ENCODE measurements at places on chromosomes 12 and 14. TPM values are rescaled to one million over a fixed set of nuclear protein-coding genes. Genes with fewer than 3 reads are reported as not detected.
A peak's percentile ranks its signal among the peaks of the same experiment; 100 is the strongest.

Gene SYNE2
- total RNA-seq = 5.1 TPM

Gene AICDA
- not detected for total RNA-seq

Gene NRXN3
- 18.0 TPM for total RNA-seq

GRCh38 chr14:52844262-52845060 is 53.1 kb upstream of the GNPNAT1 start:
- DNase-seq = no peak
- H3K4me3 ChIP-seq = no peak overlapping the region
- H3K36me3 ChIP-seq = no peaks in the 10 kb centered on the region
- no peaks in the 10 kb centered on the region for H3K27me3 ChIP-seq
- peaks cover 14% of the 10 kb centered on the region for H3K4me1 ChIP-seq

Gene CFAP73
- not detected for total RNA-seq

DNA sequence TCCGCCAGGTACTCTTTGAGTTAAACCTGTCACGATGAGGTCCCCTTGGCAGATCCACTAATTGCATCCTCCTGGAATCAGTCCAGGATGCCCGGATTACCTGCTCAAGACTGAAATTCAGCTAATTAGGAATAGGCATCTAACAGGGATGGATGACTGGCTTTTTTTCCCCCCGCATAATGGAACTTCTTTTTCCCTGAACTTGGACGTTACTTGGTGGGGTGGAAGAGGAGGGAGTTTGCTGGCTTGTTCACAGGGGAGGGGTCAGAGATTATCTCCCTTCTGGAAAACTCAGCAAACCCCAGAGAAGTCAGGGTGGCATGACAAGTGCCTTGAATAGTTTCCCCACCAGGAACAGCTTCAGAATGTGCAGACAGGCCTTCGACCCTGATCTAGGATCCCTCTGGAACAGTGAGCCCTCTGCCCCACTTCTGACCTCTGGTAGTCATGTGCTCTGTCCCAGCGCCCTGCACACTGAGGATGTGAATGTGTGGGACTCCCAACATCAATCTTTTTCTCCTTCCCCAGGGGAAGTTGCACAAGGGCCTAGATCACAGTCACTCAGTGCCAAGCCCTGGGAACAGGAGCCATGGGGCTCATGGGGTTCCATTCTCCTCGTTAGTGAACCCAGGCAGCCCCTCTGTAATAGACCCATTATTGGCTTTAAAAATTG is 142.5 kb downstream of the SMOC1 start:
- no peaks in the 10 kb centered on the region for H3K36me3 ChIP-seq
- no peaks in the 10 kb centered on the region for H3K4me1 ChIP-seq
- no peak for DNase-seq
- H3K27ac ChIP-seq = no peak overlapping the region

- DNase-seq = no peak
- H3K27ac ChIP-seq = no peak overlapping the region
- no peak overlapping the region for H3K4me3 ChIP-seq
- no peaks in the 10 kb centered on the region for H3K36me3 ChIP-seq
- no peaks in the 10 kb centered on the region for H3K4me1 ChIP-seq
Measured at GRCh38 chr12:40168868-40169267, 55.9 kb upstream of the LRRK2 start.

DNA sequence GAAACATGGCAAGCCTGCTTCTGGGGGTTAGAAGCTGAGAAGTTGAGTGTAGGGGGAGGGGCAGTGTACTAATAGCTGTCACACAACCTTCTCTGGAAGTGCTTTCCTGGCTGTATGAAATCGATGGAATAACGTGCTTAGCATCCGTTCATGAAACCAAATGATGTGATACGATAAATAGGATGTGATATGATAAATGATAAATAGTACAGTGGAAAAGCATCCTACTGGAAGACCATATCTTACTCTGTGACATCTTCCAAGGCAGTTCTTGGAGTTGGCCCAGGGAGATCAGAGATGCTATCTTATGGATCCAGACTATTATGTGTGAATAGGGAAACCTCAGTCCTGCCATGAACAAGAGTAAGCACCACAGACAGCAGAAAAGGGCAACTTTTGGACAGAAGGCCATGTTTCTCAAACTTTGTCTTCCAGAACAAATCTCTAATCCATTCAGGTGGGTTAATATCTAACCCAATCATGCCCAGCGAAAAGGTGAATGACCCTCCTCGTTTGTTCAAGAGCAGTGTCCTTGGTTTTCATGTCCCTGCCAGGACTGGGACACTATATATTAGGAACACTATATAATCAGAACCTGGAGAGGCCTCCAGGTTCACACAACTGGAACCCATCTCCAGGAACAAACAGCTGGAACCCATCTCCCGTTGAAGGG is at the start of gene ANG:
TSS of gene ANG (plus strand) at position 598 of the 673 bp plus-strand sequence. CDS start 4,801 bp downstream, outside the sequence.
- H3K36me3 ChIP-seq = no peaks in the 10 kb centered on the region

Gene CPNE6
- not detected for total RNA-seq

DNA sequence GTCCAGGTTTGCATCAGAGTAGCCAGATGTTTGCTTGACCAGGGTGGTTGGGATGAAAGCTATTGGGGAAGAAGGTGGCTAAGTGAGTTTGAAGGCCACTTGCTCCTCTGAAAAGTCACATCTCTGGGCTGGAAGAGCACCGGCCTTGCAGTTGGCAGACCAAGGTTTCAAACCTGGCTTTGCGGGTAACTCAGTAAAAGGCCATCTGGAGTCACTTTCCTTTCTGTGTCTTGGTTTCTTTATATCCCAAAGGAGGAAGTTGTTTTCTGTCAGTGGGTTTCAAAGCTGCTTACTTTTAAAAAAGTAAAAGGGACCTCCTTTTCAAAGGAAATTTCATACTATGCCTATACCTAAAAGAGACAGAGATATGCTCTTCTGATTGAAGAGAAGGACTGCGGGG is 26.2 kb upstream of the CMA1 start:
- H3K36me3 ChIP-seq = no peaks in the 10 kb centered on the region
- H3K27me3 ChIP-seq = no peaks in the 10 kb centered on the region
- H3K4me3 ChIP-seq = no peak overlapping the region
- H3K27ac ChIP-seq = no peak overlapping the region
- DNase-seq = no peak

DNA sequence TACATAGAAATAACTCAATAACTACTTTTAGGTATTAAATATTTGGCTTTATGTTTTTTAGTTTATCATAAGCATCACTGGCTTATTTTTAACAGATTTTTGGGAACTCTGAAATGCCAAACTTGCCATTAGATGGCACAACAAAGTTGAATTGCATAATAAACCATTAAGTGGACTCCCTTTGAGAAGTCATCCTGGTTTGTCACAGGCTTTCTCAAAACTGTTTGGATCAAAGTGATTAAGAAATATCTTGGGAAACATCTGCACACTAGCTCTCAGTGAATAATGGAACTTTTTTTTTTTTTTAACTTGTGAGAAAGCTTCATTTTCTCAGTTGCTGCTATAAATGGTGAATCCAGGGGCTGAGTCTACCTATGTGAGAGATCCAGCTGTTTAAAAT is 4.3 kb downstream of the SLC16A7 start:
- H3K27ac ChIP-seq = no peak overlapping the region
- H3K27me3 ChIP-seq = no peaks in the 10 kb centered on the region
- no peaks in the 10 kb centered on the region for H3K36me3 ChIP-seq
- no peak for DNase-seq

Gene KCNMB4
- total RNA-seq = 8.3 TPM

- no peaks in the 10 kb centered on the region for H3K27me3 ChIP-seq
- no peaks in the 10 kb centered on the region for H3K36me3 ChIP-seq
- DNase-seq = no peak
- H3K27ac ChIP-seq = no peak overlapping the region
Measured at GRCh38 chr14:47988175-47988574, 312.8 kb upstream of the MDGA2 start.

GRCh38 chr12:88889326-88890110 is 309.2 kb upstream of the KITLG start:
- no peaks in the 10 kb centered on the region for H3K36me3 ChIP-seq
- H3K27me3 ChIP-seq = no peaks in the 10 kb centered on the region
- no peak overlapping the region for H3K27ac ChIP-seq
- peak; percentile 63 for DNase-seq

Data from astrocyte (in vitro differentiated cells and primary cell).